ENCODE measurements at places on chromosomes 1 and 21. TPM values are rescaled to one million over a fixed set of nuclear protein-coding genes. Genes with fewer than 3 reads are reported as not detected.

The AADACL4 gene
- not detected for total RNA-seq

The LRRC71 gene
- not detected for total RNA-seq

The HSD3B2 gene
- total RNA-seq = not detected

The PDE9A gene
- total RNA-seq = 7.5 TPM

The CD5L gene
- total RNA-seq = not detected

The SAMSN1 gene
- total RNA-seq = 48.4 TPM

- peaks cover 29% of the 10 kb centered on the region for H3K27me3 ChIP-seq
- no peak overlapping the region for H3K4me3 ChIP-seq
- H3K4me1 ChIP-seq = peaks cover 16% of the 10 kb centered on the region
- peak; percentile 40 for DNase-seq
- no peak overlapping the region for H3K27ac ChIP-seq
These were observed 2.1 kb upstream of the EDN2 start for GRCh38 chr1:41486371-41487125.

GRCh38 chr1:119986007-119986497 lies 83.4 kb downstream of the NOTCH2 start:
- no peak overlapping the region for H3K27ac ChIP-seq
- H3K4me3 ChIP-seq = no peak overlapping the region
- H3K36me3 ChIP-seq = peaks cover 25% of the 10 kb centered on the region
- DNase-seq = no peak

- peaks cover 16% of the 10 kb centered on the region for H3K27me3 ChIP-seq
- no peak overlapping the region for H3K27ac ChIP-seq
- no peak overlapping the region for H3K4me3 ChIP-seq
- H3K4me1 ChIP-seq = peaks cover 11% of the 10 kb centered on the region
- DNase-seq = no peak
These were observed 20.6 kb upstream of the LRRN2 start for GRCh38 chr1:204705888-204706837.

- no peak for DNase-seq
- no peak overlapping the region for H3K27ac ChIP-seq
- peaks cover 3% of the 10 kb centered on the region for H3K4me1 ChIP-seq
- H3K36me3 ChIP-seq = no peaks in the 10 kb centered on the region
These were observed 444.0 kb downstream of the NPHP4 start for GRCh38 chr1:5548266-5548665.

DNA sequence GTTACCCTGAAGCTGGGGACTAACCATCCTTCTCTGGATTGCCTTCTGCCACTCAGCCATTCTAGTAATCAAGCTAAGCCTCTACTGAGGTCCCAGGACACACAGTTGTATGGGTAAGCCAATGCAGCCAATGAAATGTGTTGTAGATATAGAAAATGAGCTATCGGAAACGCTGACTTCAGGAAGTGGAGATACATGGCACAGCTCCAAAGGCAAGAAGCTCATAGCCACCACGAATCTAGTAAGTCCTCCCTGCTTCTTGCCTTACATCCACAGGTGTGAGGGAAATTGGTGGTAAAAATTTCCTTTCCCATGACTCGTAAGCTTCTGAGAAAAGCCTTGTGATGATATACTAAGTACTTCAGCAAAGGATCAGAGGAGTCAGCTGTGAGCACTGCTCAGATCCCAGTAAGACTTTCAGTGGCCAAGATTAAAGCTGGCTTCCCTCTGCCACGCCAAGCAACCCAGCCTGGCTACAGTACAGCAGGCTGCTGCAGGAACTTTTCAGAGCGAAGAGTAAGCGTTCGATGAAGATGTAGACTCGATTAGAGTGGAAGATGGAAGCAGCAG lies 117.7 kb downstream of the SIM2 start:
- H3K36me3 ChIP-seq = peaks cover 2% of the 10 kb centered on the region
- no peak overlapping the region for H3K27ac ChIP-seq
- no peaks in the 10 kb centered on the region for H3K27me3 ChIP-seq
- no peak for DNase-seq
- H3K4me1 ChIP-seq = peaks cover 3% of the 10 kb centered on the region
- no peak overlapping the region for H3K4me3 ChIP-seq

GRCh38 chr21:16713331-16714117 lies 799.3 kb upstream of the CXADR start:
- no peaks in the 10 kb centered on the region for H3K36me3 ChIP-seq
- no peaks in the 10 kb centered on the region for H3K27me3 ChIP-seq
- no peak overlapping the region for H3K4me3 ChIP-seq
- no peaks in the 10 kb centered on the region for H3K4me1 ChIP-seq

- no peak for DNase-seq
- H3K4me3 ChIP-seq = no peak overlapping the region
- H3K4me1 ChIP-seq = no peaks in the 10 kb centered on the region
- no peaks in the 10 kb centered on the region for H3K27me3 ChIP-seq
These were observed 169.9 kb downstream of the BRINP2 start for GRCh38 chr1:177340601-177341067.

Measured in activated CD4-positive, alpha-beta memory T cell treated with anti-CD3 and anti-CD28 coated beads for 36 hours (primary cell).